Right atrium auricular region (tissue), 2 donors: ENCODE measurements at places on chromosomes 7 and 10.

DNA sequence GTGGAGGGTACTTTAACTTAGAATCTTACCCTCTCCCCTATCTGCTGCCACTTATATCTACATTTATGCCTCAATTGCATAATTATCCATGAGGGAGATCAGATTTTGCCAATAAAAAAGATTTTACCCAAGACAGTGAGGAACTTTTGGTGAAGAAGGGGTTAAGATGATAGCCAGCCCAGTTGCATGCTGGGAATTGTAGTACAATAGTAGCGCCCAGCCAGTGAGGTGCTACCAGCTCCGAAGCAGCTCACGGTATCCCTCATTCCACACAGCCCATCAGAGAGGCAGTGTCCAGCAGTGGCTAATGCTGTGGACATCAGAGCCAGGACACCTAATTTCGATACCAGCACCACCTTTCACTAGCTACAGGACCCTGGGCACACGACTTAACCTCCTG lies 5.9 kb upstream of the LGI1 start:
- H3K4me1 ChIP-seq = peaks cover 7% of the 10 kb centered on the region
- DNase-seq = no peak
- H3K36me3 ChIP-seq = no peaks in the 10 kb centered on the region
- no peaks in the 10 kb centered on the region for H3K27me3 ChIP-seq
- no peak overlapping the region for H3K27ac ChIP-seq
- peak overlapping the region; percentile 21 for H3K4me3 ChIP-seq

- no peaks in the 10 kb centered on the region for H3K27me3 ChIP-seq
- peak overlapping the region; percentile 66 for H3K4me3 ChIP-seq
- no peaks in the 10 kb centered on the region for H3K4me1 ChIP-seq
- peak; percentile 82 for DNase-seq
- H3K27ac ChIP-seq = peak overlapping the region; percentile 81
These were observed 2.1 kb downstream of the PCOLCE start for GRCh38 chr7:100604028-100604975.

DNA sequence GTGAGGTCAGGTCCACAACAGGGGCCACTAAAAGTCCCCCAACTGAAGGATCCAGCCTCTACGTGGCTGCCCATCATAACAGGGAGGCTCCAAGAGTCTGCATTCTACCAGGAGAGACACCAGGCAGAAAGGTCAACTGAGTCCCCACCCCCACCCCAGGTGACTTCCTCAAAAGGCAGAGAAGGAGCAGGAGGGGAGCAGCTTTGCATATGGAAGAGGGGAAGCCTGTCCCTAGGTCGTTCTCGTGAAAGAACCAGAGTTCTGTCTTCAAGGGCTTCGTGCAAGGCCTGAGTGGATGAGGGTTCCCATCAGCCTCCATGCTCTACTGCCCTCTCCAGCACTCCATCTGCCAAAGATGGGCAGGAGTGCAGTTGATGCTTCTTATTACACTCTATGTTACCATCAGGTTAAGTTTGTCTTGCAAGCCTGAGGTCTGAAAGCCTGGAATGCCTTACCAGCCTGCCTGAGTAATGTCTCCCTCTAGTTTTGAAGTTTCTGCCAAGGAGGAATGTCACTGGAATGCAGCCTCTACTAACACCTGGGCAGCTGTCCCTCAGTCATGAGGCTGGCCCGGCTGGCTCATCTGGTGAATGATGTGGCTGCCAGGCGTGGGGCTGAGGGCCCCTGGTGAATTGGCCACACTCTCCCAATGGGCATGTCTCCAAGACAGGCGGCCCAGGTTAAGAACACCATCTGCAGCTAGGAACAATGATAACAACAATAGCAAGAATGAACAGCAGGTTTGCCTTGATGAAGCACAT lies 54.3 kb upstream of the SMNDC1 start:
- H3K27me3 ChIP-seq = no peaks in the 10 kb centered on the region
- H3K4me3 ChIP-seq = no peak overlapping the region
- H3K27ac ChIP-seq = no peak overlapping the region
- no peak for DNase-seq

DNA sequence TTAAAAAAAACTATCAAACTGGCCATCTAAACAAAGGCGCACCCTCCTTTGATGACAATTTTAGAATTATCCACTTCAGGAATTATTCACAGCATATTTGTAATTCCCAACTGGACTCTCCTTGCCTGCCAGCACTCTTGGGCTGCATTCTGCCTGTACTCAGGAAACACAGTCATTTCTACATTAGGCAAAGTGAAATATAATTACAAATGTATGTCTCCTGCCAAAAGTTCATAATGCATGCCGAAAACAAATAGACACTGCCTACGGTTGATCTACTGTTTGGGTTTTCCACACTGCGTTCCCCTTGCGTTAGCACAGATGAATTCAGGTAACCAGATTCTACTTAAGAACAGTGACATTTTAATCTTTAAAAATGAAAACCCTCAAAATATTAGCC lies 1.9 kb downstream of the HGF start:
- H3K27me3 ChIP-seq = no peaks in the 10 kb centered on the region
- peak overlapping the region; percentile 62 for H3K27ac ChIP-seq
- no peak overlapping the region for H3K4me3 ChIP-seq
- no peak for DNase-seq
- no peaks in the 10 kb centered on the region for H3K4me1 ChIP-seq

DNA sequence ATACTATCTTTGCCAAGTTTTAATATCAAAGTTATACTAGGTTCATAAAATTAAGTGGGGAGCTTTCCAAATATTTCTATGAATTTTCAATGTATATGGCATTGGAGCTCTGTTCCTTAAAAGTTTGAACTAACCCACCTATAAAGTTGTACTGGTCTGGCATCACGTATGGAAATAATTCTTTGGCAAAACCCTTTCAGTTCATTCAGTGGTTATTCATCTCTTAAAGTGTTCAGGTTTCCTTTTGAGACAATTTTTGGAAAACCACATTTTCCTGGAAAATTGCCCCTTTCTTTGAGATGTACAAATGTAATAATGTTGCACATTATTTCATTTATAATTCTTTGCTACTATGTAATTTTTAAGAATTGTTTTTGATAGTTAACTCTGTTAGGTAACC lies 62.5 kb upstream of the INPP5A start:
- no peaks in the 10 kb centered on the region for H3K27me3 ChIP-seq
- no peaks in the 10 kb centered on the region for H3K36me3 ChIP-seq
- H3K4me1 ChIP-seq = no peaks in the 10 kb centered on the region
- H3K4me3 ChIP-seq = no peak overlapping the region

- no peaks in the 10 kb centered on the region for H3K27me3 ChIP-seq
- peaks cover 35% of the 10 kb centered on the region for H3K36me3 ChIP-seq
- no peaks in the 10 kb centered on the region for H3K4me1 ChIP-seq
- H3K4me3 ChIP-seq = no peak overlapping the region
These were observed 3.2 kb downstream of the SLC4A2 start for GRCh38 chr7:151062399-151063211.

- H3K27me3 ChIP-seq = no peaks in the 10 kb centered on the region
- no peaks in the 10 kb centered on the region for H3K36me3 ChIP-seq
- H3K27ac ChIP-seq = no peak overlapping the region
- no peaks in the 10 kb centered on the region for H3K4me1 ChIP-seq
These were observed 33.2 kb downstream of the CNNM2 start for GRCh38 chr10:102951316-102951715.

DNA sequence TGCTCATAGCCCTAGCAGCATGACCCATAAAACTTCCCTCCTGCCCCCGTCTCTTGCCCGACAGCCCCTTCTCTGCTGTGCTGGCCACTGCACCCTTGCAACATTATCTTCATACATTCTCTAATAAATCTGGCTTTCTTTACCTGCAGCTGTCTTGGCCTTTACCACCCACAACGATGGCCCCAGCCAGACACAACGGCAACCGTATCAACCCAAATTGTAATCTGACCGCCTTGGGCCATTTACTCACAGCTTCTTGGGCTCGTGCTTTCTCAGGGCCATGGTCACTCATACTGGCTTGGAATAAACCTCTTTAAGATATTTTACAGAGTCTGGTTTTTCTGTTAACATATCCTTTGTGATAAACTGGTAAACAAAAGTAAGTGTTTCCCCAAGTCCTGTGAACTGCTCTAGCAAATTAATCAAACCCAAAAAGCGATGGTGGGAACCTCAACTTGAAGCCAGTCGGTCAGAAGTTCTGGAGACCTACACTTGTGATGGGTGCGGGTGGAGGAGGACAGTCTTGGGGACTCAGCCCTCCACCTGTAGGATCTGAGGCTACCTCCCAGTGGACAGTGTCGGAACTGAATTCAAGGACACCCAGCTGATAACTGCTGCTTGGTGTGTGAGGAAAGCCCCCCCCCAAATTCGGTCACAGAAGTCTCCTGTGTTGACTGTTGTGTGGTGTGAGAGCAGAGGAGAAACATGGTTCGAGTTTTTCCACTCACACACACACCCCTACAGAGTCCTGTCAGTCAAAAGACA lies 87.6 kb upstream of the ATP6V0A4 start:
- H3K4me1 ChIP-seq = no peaks in the 10 kb centered on the region
- no peak overlapping the region for H3K4me3 ChIP-seq
- no peaks in the 10 kb centered on the region for H3K36me3 ChIP-seq
- H3K27me3 ChIP-seq = no peaks in the 10 kb centered on the region

- peaks cover 2% of the 10 kb centered on the region for H3K36me3 ChIP-seq
- DNase-seq = no peak
- H3K27me3 ChIP-seq = no peaks in the 10 kb centered on the region
- H3K4me1 ChIP-seq = no peaks in the 10 kb centered on the region
- peak overlapping the region; percentile 89 for H3K27ac ChIP-seq
- H3K4me3 ChIP-seq = peak overlapping the region; percentile 60
These were observed 624 bp upstream of the ZNF783 start for GRCh38 chr7:149261316-149261828.

DNA sequence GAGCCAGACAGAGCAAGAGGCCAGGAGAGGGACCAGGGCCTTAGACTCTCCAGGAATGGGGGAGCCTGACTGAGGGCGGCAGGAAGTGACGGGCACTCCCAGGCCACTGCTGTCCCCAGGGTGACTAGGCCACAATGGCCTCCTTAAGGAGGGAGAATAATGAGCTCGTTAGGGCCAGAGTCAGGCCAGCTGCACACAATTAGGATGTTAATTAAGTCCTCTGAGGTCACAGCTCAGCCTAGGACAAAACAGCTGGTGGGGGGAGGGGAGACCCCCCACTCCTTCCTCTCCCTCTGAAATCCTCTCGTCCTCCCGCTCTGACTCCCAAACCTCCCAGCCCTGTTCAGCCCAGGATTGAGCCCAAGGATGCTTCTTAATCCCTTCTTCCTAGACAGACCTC lies 143.0 kb downstream of the NEURL1 start:
- no peak overlapping the region for H3K4me3 ChIP-seq
- no peak for DNase-seq
- H3K27me3 ChIP-seq = no peaks in the 10 kb centered on the region
- no peaks in the 10 kb centered on the region for H3K4me1 ChIP-seq
- H3K36me3 ChIP-seq = no peaks in the 10 kb centered on the region
- H3K27ac ChIP-seq = peak overlapping the region; percentile 70

DNA sequence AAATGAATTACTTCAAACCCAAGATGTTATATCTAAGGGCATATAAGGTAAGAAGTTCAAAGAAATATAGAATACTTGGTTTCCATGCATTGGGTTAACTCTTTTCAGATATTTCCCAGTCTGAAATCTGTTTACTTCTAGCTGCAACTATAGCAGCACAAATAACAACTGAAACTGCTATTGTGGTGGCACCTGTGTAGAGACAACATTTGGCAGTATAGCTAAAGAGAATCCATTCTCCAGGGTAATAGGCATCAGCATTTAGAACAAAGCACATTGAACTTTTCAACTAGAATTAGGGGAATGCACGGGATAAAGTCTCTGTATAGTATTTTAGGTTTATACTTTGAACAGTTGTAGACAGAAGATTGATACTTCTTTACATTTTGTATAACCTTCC lies 19.7 kb upstream of the CALCR start:
- no peaks in the 10 kb centered on the region for H3K36me3 ChIP-seq
- no peaks in the 10 kb centered on the region for H3K4me1 ChIP-seq
- no peaks in the 10 kb centered on the region for H3K27me3 ChIP-seq
- no peak overlapping the region for H3K4me3 ChIP-seq
- H3K27ac ChIP-seq = no peak overlapping the region

GRCh38 chr10:14485986-14486385 lies 155.3 kb upstream of the FRMD4A start:
- no peak overlapping the region for H3K4me3 ChIP-seq
- no peaks in the 10 kb centered on the region for H3K36me3 ChIP-seq
- no peak for DNase-seq
- no peak overlapping the region for H3K27ac ChIP-seq

- H3K4me1 ChIP-seq = peaks cover 60% of the 10 kb centered on the region
- H3K27me3 ChIP-seq = no peaks in the 10 kb centered on the region
- peaks cover 85% of the 10 kb centered on the region for H3K36me3 ChIP-seq
- peak overlapping the region; percentile 74 for H3K27ac ChIP-seq
- no peak overlapping the region for H3K4me3 ChIP-seq
These were observed 6.9 kb upstream of the GSTO2 start for GRCh38 chr10:104262055-104262454.
